ENCODE measurements at places on chromosomes 4 and X. TPM values are rescaled to one million over a fixed set of nuclear protein-coding genes. Genes with fewer than 3 reads are reported as not detected.
A peak's percentile ranks its signal among the peaks of the same experiment; 100 is the strongest.

The RAB41 gene
- total RNA-seq = not detected

The DIPK2B gene
- total RNA-seq = not detected

The TRAM1L1 gene
- total RNA-seq = not detected

The SPANXN5 gene
- not detected for total RNA-seq

The STK32B gene
- not detected for total RNA-seq

The DRD5 gene
- not detected for total RNA-seq

The APOO gene
- 42.6 TPM for total RNA-seq

The TRO gene
- 3.4 TPM for total RNA-seq

The CXCR3 gene
- 66.1 TPM for total RNA-seq

The NUP62CL gene
- 1.8 TPM for total RNA-seq

The TEC gene
- total RNA-seq = 1.6 TPM

The CLCN5 gene
- 4.0 TPM for total RNA-seq

The PRPS2 gene
- 81.8 TPM for total RNA-seq

The GBA3 gene
- not detected for total RNA-seq

The GAGE13 gene
- not detected for total RNA-seq

The SLITRK4 gene
- total RNA-seq = not detected

The NSG1 gene
- 15.1 TPM for total RNA-seq

The RAB9B gene
- 0.44 TPM for total RNA-seq

The GAGE10 gene
- total RNA-seq = not detected

DNA sequence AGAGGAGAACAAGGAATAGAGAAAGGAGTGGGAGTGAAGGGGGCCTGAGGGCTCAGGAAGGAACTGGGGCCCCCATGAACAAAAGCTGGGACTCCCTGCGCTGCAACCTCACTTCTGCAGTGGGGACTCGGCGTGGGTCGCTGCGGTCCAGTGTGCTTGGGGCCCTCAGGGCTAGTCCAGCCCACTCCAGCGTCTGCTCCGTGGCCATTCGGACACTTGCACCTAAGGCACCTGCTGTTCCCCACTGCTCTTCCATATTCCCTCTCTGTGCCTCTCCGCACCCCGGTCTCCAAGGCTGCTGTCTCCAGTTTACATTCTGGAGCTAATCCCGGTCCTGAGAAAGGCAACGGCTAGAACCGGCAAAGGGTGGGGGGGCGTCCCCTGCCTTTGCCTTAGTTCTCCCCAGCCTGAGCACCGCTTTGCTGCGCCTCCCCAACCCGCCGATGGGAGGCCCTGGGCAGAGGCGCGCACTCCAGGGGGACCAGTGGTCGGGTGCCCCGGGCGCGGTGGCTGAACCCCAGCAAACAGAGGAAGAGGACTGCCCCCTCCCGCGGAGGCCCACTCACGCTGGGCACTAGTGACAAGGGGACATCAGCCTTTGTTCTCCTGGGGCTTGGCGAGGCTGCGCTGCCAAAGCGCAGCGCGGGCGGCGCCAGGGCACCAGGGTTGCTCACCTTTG, 327.7 kb upstream of the F9 start:
- no peak overlapping the region for H3K27ac ChIP-seq
- DNase-seq = no peak
- H3K4me1 ChIP-seq = no peaks in the 10 kb centered on the region
- no peaks in the 10 kb centered on the region for H3K27me3 ChIP-seq
- no peak overlapping the region for H3K4me3 ChIP-seq

- H3K27ac ChIP-seq = no peak overlapping the region
- H3K27me3 ChIP-seq = peaks cover under 1% of the 10 kb centered on the region
- no peaks in the 10 kb centered on the region for H3K36me3 ChIP-seq
- H3K4me3 ChIP-seq = no peak overlapping the region
Observed at GRCh38 chr4:145736241-145736831, 56.4 kb downstream of the C4orf51 start.

DNA sequence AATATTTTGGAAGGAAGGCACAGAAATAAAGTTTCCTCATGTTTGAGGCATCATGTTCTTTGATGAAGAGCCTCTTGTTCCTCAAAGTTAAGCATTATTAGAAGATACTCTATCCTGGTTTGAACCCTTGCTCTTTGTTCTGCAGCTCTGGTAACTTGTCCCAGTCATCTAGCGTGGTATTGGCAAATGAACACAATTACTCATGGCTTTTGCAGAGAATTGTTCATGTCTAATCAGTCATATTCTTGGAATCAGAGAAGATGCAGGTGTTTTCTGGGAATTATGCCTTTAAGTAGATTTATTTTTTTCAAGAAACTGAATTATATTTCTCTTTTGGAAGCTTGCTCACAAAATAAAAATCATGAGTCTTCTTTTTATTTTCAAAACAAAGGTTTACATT, 52.9 kb upstream of the HPGDS start:
- no peak overlapping the region for H3K27ac ChIP-seq
- no peak overlapping the region for H3K4me3 ChIP-seq
- H3K36me3 ChIP-seq = no peaks in the 10 kb centered on the region
- no peaks in the 10 kb centered on the region for H3K4me1 ChIP-seq

DNA sequence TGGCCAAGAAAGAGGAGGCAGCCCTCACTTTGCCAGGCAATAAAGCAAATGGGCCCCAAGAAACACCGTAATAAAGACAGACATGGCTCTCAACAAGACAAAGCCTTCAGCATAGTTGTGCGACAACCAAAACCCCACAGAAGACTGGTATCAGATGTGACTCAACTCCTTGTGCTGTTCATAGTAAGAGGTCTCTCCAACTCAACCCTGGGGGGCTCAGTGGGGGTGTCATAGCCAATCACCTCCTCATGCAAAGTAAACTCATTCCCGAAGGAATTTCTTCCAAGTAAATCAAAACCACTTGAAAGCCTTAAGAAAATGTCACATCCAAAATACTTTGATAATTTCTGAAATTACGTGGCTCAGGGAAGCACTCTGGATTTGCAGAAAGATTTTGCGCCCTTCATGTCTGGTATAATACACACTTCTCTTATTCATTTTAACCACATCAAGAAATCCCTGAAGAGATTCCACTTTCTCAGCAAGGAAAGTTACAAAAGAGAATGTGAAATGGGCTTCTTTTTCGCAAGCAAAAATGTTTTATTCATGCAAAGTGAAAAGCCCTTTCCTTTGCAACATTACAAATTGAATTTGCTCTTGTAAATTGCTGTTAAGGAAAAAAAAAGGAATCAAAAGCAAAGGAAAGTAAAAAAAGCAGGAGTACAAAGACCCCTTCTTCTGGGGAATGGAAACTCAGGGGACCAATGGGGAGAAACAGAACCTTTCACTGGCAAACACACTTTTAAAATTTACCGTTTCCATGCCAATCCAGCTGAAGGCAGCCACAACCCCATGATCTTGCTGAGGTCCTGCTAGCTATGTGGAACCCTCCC, 137.4 kb downstream of the NSUN7 start:
- no peak overlapping the region for H3K4me3 ChIP-seq
- H3K4me1 ChIP-seq = no peaks in the 10 kb centered on the region
- H3K27ac ChIP-seq = no peak overlapping the region
- DNase-seq = no peak
- H3K27me3 ChIP-seq = no peaks in the 10 kb centered on the region

- no peak for DNase-seq
- H3K4me3 ChIP-seq = no peak overlapping the region
- H3K27ac ChIP-seq = no peak overlapping the region
- H3K36me3 ChIP-seq = no peaks in the 10 kb centered on the region
- H3K4me1 ChIP-seq = no peaks in the 10 kb centered on the region
Observed at GRCh38 chr4:138890891-138891570, 124.5 kb upstream of the NOCT start.

GRCh38 chr4:30726090-30726675, 6.0 kb downstream of the PCDH7 start:
- no peak overlapping the region for H3K27ac ChIP-seq
- H3K27me3 ChIP-seq = no peaks in the 10 kb centered on the region
- no peaks in the 10 kb centered on the region for H3K4me1 ChIP-seq
- no peak for DNase-seq
- no peaks in the 10 kb centered on the region for H3K36me3 ChIP-seq
- no peak overlapping the region for H3K4me3 ChIP-seq

DNA sequence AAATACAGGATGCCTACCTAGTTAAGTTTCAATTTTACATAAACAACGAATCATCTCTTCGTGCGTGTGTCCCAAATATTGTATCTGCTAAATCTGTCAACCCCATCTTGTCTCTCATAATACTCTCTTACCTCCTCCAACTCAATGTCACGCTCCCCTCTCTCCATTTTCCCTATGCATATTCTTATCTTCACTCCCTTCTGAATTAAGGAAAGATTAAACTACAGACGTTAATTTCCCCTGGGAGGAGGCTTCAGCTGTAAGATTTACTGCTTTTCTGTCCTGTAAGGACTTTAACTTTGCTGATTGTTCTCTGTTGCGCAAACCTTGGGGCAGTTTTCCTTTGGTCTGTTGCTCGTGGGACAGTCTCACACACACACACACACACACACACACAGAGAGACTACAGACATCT, 455 bp upstream of the ABCB7 start:
- no peaks in the 10 kb centered on the region for H3K36me3 ChIP-seq
- peak overlapping the region; percentile 84 for H3K4me3 ChIP-seq
- no peaks in the 10 kb centered on the region for H3K27me3 ChIP-seq
- peaks cover 10% of the 10 kb centered on the region for H3K4me1 ChIP-seq
- DNase-seq = no peak

GRCh38 chr4:137082061-137082460, 450.2 kb downstream of the PCDH18 start:
- H3K4me1 ChIP-seq = no peaks in the 10 kb centered on the region
- no peaks in the 10 kb centered on the region for H3K27me3 ChIP-seq
- no peak overlapping the region for H3K4me3 ChIP-seq
- H3K36me3 ChIP-seq = no peaks in the 10 kb centered on the region
- H3K27ac ChIP-seq = no peak overlapping the region

GRCh38 chr4:169015186-169015623, 5.2 kb upstream of the CBR4 start:
- H3K4me1 ChIP-seq = peaks cover 23% of the 10 kb centered on the region
- DNase-seq = no peak
- peak overlapping the region; percentile 49 for H3K27ac ChIP-seq
- no peak overlapping the region for H3K4me3 ChIP-seq

GRCh38 chr4:122604146-122604545, 16.7 kb downstream of the IL21 start:
- H3K4me3 ChIP-seq = no peak overlapping the region
- H3K36me3 ChIP-seq = no peaks in the 10 kb centered on the region
- no peaks in the 10 kb centered on the region for H3K27me3 ChIP-seq
- H3K4me1 ChIP-seq = no peaks in the 10 kb centered on the region
- H3K27ac ChIP-seq = no peak overlapping the region

GRCh38 chrX:107684956-107685385, 56.7 kb downstream of the PRPS1 start:
- peaks cover 15% of the 10 kb centered on the region for H3K4me1 ChIP-seq
- no peaks in the 10 kb centered on the region for H3K27me3 ChIP-seq
- DNase-seq = no peak
- H3K36me3 ChIP-seq = no peaks in the 10 kb centered on the region
- no peak overlapping the region for H3K4me3 ChIP-seq

- H3K4me1 ChIP-seq = no peaks in the 10 kb centered on the region
- no peak within 1 kb of the TSS for H3K27ac ChIP-seq
- DNase-seq = no peak
- H3K4me3 ChIP-seq = no peak within 1 kb of the TSS
- H3K36me3 ChIP-seq = no peaks in the 10 kb centered on the region
- no peaks in the 10 kb centered on the region for H3K27me3 ChIP-seq
Observed at GRCh38 chrX:55074851-55075467, at the start of gene PAGE2B. PAGE2B (plus strand) TSS chrX:55075030; CDS start chrX:55076042, 1,012 bp downstream.

- no peak for DNase-seq
- no peak overlapping the region for H3K4me3 ChIP-seq
- no peaks in the 10 kb centered on the region for H3K27me3 ChIP-seq
- no peaks in the 10 kb centered on the region for H3K36me3 ChIP-seq
Observed at GRCh38 chrX:8075636-8076035, 95.4 kb downstream of the VCX2 start.

- no peaks in the 10 kb centered on the region for H3K4me1 ChIP-seq
- no peak for DNase-seq
- H3K27me3 ChIP-seq = no peaks in the 10 kb centered on the region
- no peak overlapping the region for H3K27ac ChIP-seq
- H3K4me3 ChIP-seq = no peak overlapping the region
Observed at GRCh38 chrX:136344320-136344719, 43.6 kb downstream of the ADGRG4 start.

DNA sequence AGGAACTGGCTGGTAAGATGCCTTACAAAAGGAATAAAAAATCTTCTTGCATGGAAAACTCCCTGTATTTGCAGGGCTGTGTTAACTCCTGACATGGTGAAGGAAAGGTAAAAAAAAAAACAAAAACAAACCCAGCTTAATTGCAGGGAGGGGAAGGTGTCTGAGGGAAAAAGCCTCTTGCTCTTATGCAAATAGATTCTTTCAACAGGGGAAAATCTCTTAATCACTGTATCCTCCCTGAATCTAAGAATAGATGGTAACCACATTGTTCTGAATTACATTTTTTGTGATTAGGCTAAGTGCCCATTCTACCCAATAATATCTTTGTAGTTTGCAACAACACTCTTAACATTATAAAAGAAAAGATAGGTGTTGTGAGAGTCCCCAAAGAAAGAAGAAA, 172.6 kb downstream of the RBM46 start:
- no peak overlapping the region for H3K27ac ChIP-seq
- DNase-seq = no peak
- H3K27me3 ChIP-seq = no peaks in the 10 kb centered on the region
- no peak overlapping the region for H3K4me3 ChIP-seq

GRCh38 chr4:88138561-88138960, 19.9 kb downstream of the ABCG2 start:
- H3K27me3 ChIP-seq = no peaks in the 10 kb centered on the region
- no peak overlapping the region for H3K4me3 ChIP-seq
- H3K27ac ChIP-seq = no peak overlapping the region
- DNase-seq = no peak
- no peaks in the 10 kb centered on the region for H3K4me1 ChIP-seq
- no peaks in the 10 kb centered on the region for H3K36me3 ChIP-seq

GRCh38 chr4:59700651-59701050, 1499.5 kb upstream of the ADGRL3 start:
- no peaks in the 10 kb centered on the region for H3K27me3 ChIP-seq
- no peak overlapping the region for H3K27ac ChIP-seq
- H3K4me3 ChIP-seq = no peak overlapping the region
- no peaks in the 10 kb centered on the region for H3K36me3 ChIP-seq
- DNase-seq = no peak

DNA sequence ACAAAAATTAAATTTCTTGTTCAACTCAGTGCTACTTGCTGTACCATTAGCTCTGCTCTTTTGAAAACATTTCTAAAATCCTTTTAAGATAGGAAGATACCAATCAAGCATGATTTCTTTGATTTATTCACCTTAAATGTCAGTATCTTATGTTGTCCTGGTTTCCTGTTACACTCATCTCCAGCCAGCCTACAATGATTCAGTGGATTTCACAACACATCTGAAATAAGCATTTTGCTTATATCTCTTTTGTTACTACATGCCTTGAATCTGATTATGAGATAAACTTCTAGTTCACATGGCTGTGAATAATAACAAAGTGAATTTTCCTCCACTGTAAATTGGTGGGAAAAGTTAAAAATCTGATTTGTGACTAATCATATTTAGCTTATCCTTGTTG, 112.5 kb upstream of the BMP3 start:
- no peak for DNase-seq
- no peak overlapping the region for H3K4me3 ChIP-seq
- no peak overlapping the region for H3K27ac ChIP-seq
- no peaks in the 10 kb centered on the region for H3K4me1 ChIP-seq

GRCh38 chrX:154785716-154786115, 19.6 kb downstream of the MPP1 start:
- DNase-seq = no peak
- no peaks in the 10 kb centered on the region for H3K36me3 ChIP-seq
- H3K27me3 ChIP-seq = no peaks in the 10 kb centered on the region

GRCh38 chr4:99863-100262, 24.4 kb upstream of the ZNF718 start:
- H3K36me3 ChIP-seq = no peaks in the 10 kb centered on the region
- H3K27me3 ChIP-seq = no peaks in the 10 kb centered on the region
- H3K27ac ChIP-seq = no peak overlapping the region
- no peaks in the 10 kb centered on the region for H3K4me1 ChIP-seq
- no peak for DNase-seq
- H3K4me3 ChIP-seq = no peak overlapping the region

Data from CD8-positive, alpha-beta memory T cell (primary cell).